ENCODE measurements at places on chromosomes 7 and 10.

- DNase-seq, result no peak
Observed at GRCh38 chr7:2197436-2198155, 35.1 kb downstream of the MAD1L1 start.

GRCh38 chr7:29243910-29244655 is 49.5 kb downstream of the CHN2 start:
- DNase-seq, result no peak

DNA sequence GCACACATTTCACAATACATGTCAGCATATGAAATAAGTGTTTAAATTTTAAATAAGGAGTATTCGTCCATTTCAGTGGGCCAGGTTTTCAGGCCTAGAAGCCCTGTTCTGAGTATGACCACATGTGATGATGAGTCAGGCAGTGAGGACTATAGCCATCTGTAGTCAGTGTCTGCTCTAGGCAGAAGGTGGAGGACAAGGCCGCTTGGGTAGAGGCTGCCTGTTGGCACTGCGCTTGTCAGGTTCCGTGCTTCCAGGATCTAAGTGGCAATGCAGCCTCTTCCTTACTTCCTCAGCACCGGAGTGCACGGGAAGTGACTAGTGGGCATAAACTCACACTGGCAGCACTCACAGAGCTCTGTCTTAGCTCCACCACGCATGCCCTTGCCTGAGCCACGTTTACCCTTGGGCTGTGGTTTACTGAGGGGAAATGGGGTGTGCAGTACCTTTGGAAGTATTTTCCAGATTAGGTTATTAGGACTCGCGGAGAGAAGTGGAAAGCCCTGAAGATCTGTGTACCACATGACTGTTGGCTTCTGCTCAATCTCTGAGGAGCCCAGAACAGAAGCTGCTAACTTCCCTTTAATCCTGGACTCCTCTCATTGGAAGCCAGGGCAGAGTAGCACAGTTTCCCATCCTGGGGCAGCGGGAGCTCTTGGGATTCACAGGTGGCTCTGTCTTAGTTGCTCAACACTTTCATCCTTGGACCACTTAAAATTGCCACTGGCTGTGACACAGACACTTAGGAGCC is 87.5 kb upstream of the GJD4 start:
- no peak for DNase-seq

- DNase-seq, result no peak
Observed at GRCh38 chr10:78335691-78336401, 302.2 kb downstream of the RPS24 start.

GRCh38 chr10:44316187-44316921 is 68.5 kb downstream of the CXCL12 start:
- DNase-seq, result no peak
